ENCODE measurements at places on chromosomes 2 and 18.

- DNase-seq, result no peak
These were observed 42.8 kb upstream of the GALR1 start for GRCh38 chr18:77206676-77207374.

DNA sequence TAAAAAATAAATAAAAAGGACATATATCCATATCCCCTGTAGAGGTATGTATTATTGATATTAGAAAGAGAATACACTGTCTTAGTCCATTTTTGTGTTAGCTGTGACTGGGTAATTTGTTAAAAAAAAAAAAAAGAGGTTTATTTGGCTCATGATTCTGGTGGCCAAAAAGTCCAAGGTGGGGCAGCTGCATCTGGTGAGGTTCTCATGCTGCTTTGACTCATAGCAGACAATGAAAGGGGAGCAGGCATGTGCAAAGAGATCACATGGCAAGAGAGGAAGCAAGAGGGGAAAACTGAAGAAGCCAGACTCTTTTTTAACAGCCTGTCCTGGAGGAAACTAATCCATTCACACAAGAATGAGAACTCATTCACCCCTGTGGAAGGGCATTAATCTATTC is 101.6 kb upstream of the MAP4K3 start:
- DNase-seq, result no peak

DNA sequence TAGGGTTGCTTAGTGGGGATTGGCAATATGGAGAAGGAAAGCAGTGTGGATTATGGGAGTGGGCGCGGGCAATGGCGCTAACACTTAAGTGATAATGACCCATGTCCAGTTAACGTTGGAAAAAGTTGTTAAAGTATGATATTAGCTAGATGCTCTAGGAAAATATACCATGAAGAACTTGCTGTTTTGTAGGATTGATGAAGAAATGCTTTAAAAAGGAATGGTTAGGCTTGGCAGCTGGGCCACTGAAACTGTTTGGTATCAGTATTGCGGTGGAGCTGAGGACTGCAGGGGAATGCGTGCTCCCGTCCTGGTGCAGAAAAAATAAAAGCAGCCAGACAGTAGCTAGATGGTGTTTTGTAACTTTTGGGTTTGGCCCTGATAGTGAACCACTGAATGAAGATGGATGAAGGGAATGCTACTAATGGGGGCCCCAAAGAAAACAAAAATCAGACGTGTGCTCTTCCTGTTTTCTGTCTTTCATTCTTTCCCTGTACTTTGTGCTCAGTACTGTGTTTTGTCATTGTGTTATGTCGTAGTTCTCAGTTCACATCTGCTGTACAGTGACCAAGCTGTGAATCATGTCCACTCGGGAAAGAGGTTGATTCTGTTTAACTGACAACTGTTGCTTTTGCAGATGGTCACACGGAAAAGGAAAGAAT is 999 bp downstream of the INSIG2 start:
- no peak for DNase-seq

DNA sequence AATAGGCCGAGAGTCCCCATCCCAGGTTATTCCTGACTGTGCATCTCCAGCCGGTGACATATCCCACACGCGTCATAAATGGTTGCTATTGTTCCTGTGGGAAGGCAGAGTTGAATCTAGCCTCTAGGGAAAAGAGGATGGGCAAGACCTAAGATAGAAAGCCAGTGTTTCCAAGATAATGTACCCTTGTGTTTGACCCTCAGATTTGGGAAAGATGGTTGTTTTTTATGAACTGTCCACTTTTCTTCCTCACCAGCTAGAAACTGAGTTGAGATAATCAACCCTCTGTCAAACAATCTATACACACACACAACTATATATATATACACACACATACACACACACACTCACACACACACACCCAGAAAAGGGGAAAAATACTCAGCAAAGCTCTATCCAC is 131.0 kb downstream of the PRKCE start:
- DNase-seq, result no peak

GRCh38 chr2:74700643-74701372 is 46.8 kb downstream of the SEMA4F start:
- no peak for DNase-seq

DNA sequence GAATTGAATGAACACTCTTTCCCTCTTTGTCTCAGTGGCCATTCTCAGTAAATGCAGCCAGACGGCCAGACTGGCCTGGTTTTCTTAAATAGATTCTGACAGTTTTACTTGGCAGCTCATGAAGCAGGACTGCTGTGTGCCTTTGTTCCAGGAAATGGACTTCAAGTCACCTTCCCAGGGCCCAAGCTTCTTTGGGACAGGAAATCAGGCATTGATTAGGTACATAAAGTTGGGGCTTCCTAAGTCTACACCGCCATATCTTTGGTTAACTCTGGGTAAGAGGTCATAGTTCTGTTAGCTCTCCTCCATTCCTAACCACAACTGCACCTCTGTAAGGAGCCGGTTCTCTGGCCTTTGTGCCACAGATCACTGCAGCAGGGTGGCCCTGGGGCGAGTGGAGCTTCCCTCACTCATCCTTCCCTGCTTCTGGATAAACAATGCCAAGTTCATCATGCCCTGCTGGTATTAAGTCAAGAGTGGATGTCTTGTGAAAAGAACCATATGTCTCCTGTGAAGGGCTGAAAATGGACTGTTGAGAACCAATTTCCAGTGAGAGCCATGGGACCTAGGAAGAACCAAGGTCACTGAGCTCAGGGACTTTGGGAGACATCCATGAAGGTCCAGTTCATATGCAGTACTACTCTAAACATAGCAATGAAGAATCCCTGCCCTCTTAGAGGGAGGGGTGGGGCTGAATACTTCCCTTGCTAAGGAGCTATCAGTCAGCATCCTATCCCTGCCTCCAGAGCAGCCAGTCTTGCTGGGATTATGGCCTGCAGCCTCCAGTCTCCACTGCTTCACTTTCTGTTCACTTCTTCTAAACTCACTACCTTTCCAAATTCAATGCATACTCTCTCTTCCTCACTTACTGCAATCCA is 122.6 kb upstream of the XPO1 start:
- no peak for DNase-seq

- no peak for DNase-seq
These were observed 147.4 kb downstream of the SOX11 start for GRCh38 chr2:5839550-5839949.

DNA sequence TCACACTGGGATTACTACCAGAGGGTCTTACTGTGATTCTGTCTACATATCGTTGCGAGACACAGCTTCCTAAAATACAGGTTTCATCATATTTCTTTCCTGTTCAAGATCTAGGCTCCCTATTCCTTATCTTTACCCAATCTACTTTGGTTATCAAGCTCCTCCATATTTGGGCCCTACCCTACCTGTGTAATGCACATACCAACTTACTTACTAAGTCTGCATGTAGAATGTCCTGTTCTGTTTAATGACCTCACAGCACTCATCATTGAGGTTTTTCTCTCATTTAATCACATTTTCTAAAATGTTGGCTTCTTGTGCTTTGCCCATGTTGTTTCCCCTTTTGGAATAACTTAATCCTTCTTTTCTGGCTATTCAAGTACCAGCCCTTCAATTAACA is 551.1 kb downstream of the ZEB2 start:
- DNase-seq, result no peak

- DNase-seq, result no peak
These were observed 2137.3 kb upstream of the CELF4 start for GRCh38 chr18:39702888-39703287.

- no peak for DNase-seq
These were observed 41.6 kb downstream of the RHBDD1 start for GRCh38 chr2:226877491-226877890.

DNA sequence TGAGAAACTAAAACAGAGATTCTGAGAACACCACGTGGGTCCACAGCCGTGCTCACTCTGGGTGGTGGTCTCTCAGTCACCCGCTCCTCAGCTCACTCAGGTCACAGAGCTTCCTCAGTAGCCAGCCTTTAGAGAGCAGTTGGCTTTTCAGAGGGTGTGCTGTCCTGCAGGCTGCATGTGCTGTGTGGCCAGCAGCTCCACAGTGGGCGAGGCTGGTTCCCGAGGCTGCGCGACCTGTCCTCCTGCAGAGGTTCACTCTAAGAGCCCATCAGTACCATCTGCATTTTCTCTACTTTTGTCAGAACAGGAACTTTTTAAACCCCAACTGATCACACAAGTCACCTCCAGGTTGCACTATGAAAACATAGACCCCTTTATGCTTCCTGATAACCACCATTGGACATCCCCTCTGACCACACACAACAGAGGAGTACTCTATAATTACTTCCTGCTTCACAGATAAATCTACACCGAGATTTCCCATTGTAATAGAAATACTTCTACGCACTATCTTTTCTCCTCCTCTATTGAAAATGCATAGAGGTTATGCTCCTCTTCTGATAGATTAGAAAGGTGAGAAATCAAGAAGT is 93.1 kb downstream of the GYPC start:
- DNase-seq, result no peak

GRCh38 chr18:811892-812375 is at the start of gene YES1:
Gene YES1, minus strand, starts transcription at chr18:812242. Its CDS starts 55,415 bp downstream, at chr18:756827.
- DNase-seq, result peak; percentile 20

GRCh38 chr18:24319757-24320156 is 77.9 kb downstream of the OSBPL1A start:
- no peak for DNase-seq

DNA sequence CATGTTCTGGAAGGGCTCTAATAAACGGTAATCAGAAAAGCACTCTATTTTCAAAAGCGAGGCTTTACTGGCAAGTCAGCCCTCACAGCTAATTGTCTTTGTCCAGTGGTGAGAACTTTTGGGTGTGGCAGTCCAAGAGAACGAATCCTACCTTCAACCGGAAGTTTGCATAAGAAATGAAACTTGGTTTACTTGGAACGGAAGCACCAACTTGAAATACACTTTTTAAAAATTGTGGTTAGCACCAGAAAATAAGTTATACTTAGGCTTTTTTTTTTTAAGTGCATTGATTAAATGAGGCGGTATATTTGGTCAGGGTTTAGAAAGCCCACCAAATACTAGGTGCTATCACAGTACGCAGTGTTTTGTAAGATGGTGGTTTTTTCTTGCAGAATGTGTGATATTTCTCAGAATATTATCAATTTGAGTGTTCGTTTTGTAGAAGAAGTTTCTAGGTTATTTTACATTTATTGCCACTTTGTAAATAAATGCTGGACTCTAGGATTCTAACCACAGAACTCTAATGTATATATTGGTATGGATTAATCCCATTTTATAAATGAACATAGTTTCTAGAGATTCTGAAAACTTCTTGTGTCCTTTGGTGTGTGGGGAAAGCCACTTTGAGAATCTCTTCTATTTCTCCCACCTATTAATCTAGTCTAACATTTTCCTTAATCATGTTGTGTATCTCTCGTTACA is 1.2 kb downstream of the MYL12A start:
- no peak for DNase-seq

GRCh38 chr2:171882089-171882769 is 11.8 kb downstream of the SLC25A12 start:
- no peak for DNase-seq

DNA sequence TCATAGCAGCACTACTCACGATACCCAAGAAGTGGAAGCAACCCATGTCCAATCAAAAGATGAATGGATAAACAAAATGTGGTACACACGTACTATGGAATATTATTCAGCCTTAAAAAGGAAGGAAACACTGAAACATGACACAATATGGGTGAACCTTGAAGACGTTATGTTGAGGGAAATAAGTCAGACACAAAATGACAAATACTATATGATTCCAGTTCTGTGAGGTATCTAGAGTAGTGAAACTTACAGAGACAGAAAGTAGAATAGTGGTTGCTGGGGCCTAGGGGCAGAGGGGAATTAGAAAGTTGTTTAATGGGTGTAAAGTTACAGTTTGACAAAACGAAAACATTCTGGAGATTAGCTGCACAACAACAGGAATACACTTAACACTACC is 24.7 kb downstream of the TLK1 start:
- DNase-seq, result no peak

- no peak for DNase-seq
These were observed 48.7 kb downstream of the TTC39C start for GRCh38 chr18:24063121-24063731.

- no peak for DNase-seq
These were observed 43.0 kb upstream of the ZNF804A start for GRCh38 chr2:184555352-184555751.

DNA sequence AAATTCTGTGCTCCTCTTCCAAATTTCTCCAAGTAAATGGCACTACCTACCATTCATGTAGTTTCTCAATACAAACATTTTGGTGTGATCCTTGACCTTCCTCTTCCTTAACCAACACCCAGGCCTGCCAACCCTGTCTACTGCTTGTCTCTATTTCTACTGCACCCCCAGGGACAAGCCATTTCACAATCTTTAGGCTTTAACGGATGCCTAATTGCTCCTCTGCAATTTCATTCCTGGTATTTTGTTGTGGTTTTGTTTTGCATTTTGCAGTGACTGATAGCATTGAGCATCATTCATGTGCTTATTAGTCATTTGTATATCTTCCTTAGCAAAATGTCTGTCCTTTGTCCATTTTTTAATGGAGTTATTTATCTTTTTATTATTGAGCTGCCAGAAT is 10.0 kb downstream of the FAP start:
- DNase-seq, result no peak

- no peak for DNase-seq
These were observed 129.7 kb upstream of the KCNH7 start for GRCh38 chr2:162968306-162968705.

DNA sequence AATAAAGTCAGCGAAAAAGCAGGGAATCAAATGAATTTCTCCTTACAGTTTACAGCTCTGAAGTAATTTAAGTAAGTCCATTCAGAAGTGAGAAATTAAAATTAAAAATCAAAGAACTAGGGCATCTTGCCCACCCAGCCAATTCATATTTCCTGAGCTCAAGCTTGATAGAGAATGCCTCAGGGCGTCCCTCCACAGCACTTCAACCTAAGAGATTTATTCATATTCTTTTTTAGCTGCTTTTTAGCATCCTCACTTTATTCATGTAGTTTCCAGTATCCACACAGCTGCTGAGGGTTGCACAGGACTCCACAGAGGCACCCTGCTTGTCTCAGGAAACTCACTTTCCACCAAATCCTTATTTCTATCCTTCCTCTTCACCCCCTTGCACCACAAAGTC is 900.3 kb downstream of the BCL11A start:
- DNase-seq, result no peak

DNA sequence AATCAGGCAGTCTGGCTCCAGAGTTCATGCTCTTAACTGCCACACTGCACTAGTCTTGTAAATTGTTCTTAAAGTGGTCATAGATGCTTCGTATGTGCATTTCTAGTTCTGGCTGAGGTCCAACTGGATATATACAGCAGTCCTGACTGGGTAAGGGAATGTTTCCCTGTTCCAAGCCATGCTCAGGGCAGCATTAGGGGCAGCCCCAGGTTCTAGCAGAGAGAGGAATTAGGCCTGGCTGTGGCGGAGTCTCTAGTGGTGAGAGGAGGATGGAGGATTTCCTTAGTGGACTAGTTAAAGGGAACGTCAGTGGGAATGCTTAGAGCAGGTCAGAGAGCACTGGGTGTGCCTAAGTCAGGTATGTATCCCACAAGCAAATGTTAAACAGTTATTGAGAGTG is 28.0 kb downstream of the UBE2E3 start:
- no peak for DNase-seq

- no peak for DNase-seq
These were observed 120.6 kb downstream of the PIGN start for GRCh38 chr18:62066102-62066818.
